Central memory CD4-positive, alpha-beta T cell (primary cell): ENCODE measurements at places on chromosomes 3 and 15.

GRCh38 chr15:63984331-63984730, 62.0 kb downstream of the DAPK2 start:
- no peak for DNase-seq

DNA sequence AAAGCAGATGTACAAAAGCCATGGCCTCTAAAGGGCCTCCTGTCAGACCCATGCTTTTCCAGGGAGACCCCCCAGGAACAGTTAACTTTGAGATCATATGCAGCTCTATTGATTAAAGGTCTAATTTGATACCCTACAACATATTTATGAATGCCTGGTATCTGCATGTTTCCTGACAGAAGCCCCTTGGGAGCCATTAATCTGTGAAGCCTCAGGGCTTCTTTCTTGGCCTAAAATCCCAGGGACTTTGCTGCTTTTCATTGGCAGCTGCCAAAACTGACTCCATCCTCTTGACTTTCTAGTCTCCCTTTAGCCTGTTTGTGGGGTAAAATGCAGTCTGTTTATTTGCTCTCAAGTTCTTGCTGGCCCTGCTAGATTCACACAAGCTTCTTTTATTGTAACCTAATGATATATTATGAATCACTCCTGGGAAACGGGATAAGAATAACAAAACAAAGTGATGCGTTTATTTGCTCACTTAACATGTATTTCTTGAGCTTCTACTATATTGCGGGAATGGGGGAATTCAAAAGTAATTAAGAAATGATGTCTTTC, 257.0 kb downstream of the LSAMP start:
- DNase-seq, result no peak

GRCh38 chr3:142844339-142844977, 44.4 kb downstream of the PCOLCE2 start:
- DNase-seq, result no peak

DNA sequence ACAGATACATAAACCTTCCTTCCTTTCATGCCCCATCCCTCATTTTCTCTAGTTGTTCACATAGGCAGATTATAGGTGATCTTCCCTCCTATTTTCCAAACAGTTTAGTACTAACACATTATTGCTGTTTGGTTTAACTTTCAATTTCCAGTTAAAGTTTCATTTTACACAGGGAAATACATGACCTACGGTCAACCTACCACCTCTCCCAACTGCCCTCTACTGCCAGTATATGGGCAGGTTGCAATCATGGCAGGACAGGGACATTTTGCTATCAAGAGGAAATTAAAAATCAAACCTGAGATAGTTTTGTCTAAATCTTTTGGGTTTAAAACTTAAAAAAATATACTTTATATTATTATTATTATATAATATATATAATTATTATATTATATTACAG, 26.1 kb upstream of the TFDP2 start:
- DNase-seq, result no peak

DNA sequence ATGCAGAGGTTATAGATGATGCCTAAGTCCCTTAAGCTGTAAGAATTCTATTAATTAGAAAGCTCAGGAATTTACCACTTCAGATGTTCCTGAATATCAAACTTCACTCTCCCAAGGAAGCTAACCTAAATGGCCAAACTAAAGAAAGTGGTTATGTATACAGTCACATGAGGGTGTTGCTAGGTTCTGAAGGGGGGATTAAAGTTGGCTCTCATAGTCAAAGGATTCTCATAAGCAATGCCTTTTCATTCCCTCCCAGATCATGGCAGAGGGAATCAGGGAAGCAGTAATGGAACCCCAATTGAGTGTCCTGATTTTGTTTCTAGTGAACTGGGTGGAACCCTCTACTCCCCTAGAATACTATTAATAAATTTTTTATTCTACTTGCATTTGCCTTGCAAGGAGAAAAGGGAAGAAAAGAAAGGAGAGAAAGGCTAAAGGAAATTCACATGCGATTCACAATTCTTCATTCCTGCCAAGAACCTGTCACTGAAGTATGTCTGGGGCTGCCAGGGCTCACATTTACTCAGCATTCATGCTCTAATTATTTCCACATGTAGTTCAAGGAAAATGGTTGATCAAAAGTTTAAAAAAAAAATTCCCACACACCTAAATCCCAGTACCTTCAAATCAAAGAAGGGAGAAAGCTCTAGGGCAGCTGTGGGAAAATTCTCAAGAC, 25.1 kb downstream of the FSTL1 start:
- no peak for DNase-seq

DNA sequence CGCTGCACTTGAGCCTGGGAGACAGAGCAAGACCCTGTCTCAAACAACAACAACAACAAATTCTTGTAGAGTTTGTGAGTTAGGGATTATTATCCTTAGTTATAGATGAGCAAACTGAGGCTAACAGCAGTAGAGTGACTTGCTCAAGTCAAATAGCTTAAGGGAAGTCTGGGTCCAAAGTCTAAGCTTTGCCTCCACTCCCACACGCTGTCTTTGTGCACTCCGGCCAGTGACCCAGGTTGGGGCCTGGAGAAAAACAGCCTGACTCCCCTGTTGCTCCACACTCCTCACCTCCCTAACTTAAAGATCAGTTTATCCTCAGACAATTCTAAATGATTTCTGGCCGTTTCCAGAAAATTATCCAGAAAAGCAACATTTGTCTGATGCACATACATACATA, 9.2 kb upstream of the SIN3A start:
- DNase-seq, result no peak

DNA sequence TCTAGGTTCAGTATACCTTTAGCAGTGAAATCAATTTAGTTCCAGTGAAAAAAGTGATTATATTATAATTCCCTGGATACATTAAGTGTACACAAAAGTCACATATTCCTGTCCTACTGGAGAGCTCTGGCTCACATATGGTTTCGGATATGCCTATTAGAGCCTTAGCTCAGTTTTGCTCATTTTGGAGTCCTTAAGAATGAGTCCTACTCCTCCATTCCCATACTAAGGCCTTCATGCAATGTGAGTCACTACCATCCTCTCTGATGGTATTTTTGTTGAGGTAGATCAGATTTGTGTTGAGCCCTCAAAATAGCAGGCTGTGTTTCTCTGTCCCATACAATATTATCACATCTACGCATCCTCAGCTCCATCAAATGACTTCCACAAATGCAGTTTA, 294.2 kb upstream of the COL8A1 start:
- DNase-seq, result no peak

DNA sequence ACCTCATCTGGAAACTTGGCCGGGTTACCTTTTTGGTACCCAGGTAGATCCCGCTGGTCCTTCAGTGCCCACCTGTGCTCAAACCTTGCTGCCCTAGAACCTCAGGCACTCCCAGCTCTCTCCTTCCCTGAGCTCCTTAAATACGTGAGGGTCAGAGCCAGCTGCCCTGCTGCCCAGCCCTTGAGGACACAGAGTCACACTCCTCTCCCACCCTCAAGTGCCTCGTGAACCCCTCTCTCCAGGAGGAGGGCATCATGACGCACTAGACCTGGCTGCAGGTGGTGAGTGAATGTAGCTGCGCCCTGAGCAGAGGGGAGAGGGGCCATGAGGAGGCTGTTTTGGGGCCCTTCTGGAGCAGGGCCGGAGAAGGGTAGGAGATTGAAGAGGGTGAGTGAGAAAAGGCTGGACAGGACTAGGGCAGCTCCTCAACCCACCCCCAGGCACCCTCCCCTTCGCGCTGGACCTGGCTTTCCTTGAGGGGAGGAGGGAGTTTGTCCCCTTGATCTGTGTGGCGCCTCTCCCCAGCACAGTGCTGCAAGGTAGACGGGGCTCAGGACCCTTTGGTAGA, 941 bp downstream of the SLC12A8 start:
- DNase-seq, result no peak

- no peak for DNase-seq
Measured at GRCh38 chr3:186044427-186044826, 64.5 kb downstream of the ETV5 start.

DNA sequence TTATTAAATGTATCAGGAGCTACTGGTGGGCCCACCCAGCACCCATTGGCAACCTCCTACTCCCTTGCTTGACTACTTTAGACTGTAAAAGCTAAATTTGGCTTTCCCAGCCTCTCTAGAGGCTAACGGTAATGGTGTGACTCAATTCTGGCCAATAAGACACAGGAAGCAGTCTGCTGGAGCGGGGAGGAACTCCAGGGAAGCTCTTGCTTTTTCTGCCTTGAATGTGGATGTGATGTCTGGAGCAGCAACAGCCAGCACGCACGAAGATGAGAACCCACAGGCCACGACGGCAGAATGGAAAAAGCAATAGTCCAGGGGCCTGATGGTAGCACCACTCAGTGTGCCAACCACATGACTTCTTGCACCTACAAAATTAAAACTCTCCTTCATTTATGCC, 39.9 kb downstream of the RAB6B start:
- DNase-seq, result no peak

DNA sequence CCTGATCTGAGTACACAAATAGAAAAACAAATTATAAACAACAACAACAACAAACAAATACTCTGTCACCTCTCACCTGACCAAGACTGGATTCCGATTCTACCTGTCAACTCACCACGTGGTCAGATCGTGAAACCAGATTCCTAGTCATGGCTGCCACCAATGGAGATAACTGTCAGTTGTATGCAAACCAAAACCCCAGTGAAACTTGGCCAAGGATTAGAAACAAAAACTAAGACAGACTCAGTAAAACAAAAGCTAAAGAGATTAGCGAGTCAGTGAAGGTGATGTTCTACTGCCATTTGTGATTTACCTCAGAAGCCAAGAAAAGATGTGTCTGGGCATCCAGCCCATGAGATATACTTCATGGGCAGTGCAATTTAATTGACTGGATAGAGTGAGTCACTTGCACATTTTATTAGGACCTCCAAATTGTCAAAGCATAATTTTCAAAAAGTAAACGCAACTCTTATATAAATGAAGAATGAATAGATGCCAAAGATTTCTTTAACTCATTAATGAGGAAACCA, 31.1 kb downstream of the PHLDB2 start:
- no peak for DNase-seq

DNA sequence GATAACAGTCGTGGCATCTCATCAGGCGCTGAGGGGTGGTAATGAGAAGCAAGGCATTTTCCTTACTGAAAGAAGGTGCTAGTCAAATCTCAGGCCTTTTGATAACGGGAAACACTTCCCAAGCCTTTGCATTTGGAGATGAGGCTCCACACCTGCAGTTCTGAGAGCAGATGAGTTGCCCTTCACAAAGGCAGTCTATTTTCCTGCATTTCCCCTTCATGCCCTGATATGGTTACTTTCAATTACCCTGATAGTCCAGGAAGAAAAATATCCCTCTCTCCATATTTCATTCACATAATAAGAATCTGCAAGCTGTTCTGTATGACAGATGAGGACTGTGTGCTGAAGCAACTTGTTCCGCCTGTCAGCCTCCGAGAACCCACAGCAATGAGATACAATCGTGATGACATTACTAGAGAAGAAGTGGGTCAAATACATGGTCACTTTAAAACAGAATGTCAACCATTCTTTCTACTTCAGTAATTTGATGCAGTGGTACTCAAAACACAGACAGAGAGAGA, 25.0 kb downstream of the FHIT start:
- DNase-seq, result no peak

DNA sequence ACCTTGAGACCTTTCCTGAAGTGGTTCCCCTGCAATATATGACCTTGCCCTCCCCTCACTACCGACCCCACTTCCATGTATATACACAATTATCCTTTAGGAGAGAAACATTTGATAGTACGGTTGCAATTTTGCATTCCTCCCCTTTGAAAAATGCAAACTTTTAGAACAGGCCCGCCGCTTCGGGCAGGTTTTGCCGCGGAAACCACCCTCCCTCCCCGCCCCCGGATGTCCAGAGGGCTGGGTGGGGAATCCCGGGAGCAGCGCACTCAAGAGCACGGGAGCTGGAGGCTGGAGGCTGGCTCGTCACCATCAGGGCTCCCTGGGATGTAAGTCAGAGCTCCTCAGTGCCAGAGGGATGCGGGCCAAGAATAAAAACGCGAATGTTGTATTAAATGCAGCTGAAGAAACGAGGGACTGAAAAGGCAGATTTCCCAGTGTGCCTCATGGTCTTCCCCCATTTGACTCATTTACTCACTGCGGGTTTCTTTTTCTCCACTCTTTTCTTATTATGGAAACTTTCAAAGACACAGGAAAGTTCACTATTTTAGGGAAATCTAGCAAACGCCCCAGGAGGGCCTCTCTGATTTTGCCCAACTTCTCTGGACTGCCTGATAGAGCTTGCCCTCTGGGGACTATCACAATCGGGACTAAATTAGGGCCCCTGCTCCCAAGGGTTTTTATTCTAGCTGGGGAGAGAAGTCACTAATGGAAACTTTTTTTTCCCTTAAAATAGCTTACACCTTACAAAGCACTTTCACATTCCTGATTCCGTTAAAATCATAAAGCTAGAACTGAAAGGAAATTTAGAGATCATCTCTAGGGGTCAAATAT, 2.9 kb upstream of the USP3 start:
- peak; percentile 44 for DNase-seq

GRCh38 chr15:39447346-39447745, 133.5 kb upstream of the THBS1 start:
- no peak for DNase-seq

DNA sequence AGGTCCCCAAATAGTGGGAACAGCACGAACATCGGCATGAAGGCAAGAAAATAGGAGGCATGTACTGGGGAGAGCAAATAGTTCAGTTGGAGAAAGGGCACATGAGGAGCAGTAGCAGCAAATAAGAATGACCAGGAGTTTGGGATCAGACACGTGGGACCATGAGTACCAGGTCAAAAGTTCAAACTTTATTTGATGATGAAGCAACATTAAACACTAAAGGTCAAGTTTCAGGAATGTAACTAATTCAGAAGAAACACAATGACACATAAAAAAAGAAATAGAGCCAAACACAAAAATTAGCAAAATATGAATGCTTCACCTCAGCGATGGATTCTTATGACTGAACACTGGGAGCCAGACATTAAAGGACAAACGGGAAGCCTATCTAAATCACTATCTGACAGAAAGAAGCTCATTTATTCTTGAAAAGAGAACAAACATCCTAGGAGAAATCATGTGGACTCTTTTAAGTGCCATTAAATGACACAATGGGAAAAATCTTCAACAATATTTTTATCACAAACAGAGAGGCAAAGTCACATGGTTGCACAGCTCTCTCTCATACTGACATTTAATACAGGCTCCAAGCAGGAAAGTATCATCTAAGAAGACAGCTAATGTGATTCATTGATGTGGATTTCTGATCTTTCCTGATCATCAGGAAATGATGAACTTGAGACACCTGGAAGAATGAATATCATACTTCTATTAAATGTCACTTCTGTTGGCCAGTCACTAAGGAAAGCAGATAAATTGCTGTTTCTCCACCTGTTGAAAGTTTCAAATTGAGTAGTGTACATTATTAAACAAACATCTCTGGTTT, 216.9 kb upstream of the THBS1 start:
- no peak for DNase-seq

DNA sequence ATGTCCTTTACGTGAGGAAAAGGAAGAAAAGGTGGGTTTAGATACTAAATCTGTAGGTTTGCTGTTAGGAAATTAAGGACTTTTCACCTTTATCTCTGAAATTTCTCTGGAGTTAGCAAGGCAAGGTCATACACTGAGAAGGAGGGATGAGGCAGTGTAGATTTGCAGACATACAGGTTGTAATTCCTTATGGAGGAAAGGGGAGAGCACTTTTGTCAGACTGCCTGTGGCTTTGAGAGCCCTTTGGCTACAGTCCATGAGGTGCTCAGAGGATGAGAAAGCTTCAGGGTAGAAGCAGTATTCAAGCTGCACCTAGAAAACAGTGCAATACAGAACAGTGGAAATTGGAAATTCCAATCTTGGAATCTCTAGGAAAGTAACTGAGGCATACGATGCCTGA, 8.3 kb downstream of the RPL14 start:
- DNase-seq, result no peak

- no peak for DNase-seq
Measured at GRCh38 chr3:1506090-1506489, 413.3 kb downstream of the CNTN6 start.

- DNase-seq, result no peak
Measured at GRCh38 chr15:69940441-69941300, 157.0 kb downstream of the TLE3 start.
